T47D (cell line): ENCODE measurements at places on chromosomes 4 and X.

GRCh38 chr4:6935965-6936364 lies 26.3 kb downstream of the TBC1D14 start:
- DNase-seq, result no peak

GRCh38 chrX:132375941-132376340 lies 112.9 kb downstream of the MBNL3 start:
- DNase-seq, result peak; percentile 20

DNA sequence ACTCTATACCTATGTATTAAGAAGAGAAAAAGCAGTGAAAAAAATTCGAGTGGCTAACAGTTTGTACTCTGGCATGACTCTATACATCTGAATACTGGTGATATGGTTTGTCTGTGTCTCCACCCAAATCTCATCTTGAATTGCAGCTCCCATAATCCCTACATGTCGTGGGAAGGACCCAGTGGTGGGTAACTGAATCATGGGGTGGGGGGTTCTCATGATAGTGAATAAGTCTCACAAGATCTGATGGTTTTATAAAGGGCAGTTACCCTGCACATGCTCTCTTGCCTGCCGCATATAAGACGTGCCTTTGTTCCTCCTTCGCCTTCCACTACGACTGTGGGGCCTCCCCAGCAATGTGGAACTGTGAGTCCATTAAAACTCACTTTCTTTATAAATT lies 70.4 kb downstream of the LRBA start:
- no peak for DNase-seq

DNA sequence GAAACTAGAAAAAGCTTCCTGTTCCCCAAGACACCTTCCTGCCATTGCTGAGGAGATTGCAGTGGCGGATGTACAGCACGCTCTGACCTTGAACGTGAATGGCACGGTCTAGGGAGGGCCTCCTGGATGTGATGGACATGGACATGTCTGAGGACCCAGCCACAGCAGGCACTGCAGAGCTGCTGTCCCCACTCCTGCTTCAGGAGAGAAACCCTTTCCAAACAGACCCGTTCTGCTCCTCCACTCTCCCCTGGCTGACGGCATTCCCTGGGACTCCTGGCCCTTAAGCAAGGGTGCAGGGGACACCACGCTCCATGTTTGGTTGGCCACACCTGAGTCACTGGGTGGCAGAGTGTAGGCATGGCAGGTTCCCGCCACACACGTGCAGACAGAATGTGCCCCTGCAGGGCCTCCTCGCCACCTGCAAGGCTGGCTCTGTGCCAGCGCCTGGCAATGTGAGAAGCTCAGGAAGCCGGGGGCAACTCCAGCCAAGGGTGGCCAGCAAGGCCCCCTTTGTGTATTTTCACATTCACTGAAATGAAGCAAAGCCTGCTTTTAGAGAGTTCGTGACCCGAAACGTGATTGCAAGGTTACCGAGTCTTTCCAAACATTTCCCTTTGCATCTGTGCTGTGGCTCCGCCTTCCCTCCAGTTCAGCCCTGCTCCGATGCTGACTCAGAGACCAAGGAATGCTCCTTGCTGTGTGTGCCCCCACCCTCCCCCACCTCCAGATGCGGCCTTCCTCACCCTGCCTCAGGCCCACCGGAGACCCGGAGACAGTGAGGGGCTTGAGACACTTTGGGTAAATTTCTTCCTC lies 46.1 kb downstream of the HTRA3 start:
- peak; percentile 30 for DNase-seq

DNA sequence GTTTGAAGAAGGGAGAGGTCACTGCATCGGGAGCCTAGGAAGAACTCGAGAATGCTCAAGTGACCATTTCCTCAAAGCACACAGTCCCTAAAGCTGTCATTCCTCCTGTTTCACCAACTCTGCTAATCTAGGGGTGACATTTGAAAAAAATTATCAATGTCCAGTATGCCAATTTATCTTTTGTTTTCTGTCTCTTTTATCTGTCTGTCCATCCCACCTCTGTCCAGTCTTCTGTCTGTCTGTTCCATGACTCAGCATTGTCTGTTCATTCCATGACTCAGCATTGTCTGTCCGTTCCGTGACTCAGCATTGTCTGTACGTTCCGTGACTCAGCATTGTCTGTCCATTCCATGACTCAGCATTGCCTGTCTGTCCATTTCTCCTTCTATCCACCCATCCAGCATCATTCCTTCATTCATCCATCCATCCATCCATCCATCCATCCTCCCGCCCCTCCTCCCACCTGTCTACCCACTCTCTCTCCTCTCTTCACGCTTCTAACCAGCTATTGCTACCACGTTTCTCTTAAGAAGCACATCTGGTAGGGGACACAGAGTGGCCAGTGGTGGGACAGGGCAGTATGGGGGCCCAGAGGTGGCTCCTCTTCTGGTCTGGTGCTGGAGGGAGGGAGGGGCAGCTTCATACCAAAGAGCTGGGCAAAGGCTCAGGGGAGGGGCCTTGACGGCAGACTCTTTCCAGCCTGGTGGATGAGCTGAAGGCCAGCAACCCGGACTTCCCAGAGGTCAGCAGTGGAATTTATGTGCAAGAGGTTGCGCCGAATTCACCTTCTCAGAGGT lies 34.1 kb downstream of the HTRA3 start:
- no peak for DNase-seq

DNA sequence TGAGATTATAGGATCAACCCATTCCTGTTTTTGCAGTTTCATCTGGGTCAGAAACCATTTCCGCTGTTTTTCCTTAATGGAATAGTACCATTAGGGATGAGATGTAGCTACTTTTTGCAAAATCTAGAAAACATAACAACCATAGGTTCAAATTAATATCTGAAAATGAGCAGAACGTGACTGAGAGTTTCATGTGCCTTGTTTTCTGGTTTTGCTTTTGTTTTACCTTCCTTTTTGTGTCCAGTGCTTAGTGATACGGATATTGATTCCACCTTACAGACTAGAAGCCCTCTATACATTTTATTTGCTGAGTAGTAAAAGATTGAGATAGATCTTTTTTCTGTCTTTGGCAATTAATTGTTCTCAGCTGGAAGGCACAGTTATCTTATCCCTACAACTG lies 46.5 kb downstream of the SNX25 start:
- no peak for DNase-seq

GRCh38 chr4:6221851-6222760 lies 21.8 kb upstream of the JAKMIP1 start:
- peak; percentile 75 for DNase-seq

GRCh38 chrX:40310447-40310846 lies 212.7 kb upstream of the BCOR start:
- no peak for DNase-seq

- no peak for DNase-seq
These were observed 178.3 kb downstream of the MAPK10 start for GRCh38 chr4:86181585-86181984.

DNA sequence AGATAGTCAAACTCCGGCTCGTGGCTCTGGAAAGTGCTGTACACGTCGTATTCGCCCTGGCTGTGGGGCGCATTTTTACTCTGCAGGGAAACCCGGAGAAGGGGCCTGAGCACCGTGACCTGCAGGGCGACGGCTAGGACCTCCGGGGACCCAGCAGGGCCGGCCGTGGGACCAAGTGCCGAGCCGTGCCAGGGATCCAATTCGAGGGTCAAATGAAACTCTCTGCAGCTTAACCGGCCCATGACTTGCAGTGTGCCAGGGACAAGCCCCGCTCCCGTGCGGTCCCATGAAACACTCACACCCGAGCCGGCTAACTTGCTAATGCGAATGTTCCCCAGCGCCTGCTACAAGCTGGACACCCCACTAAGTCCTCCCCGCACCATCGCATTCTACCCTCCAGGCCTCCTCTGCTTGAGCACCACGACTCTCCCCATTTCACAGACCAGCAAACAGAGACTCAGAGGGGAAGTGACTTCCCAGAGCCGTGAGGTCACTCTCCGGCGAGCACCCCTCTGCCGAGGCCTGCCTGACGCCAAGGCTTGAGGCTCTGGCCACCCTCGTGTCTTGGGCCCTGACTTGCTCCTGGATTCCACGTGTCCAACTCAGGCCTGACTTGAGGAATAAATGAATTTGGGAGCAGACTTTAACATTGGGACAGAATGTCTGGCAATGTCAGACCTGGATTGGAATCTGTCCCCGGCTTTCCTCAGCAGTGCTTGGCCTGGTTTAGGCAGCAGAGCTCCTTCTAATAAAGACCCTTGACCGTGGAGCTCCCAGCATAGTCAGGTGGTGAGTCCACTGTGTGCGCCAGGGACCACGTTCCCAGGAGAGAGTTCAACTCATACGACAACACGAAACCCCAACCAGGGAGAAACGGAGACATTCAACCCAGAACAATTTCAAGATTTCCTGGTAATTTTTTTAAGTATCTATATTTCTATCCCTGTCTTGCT lies 93.6 kb downstream of the PPP2R2C start:
- DNase-seq, result no peak

DNA sequence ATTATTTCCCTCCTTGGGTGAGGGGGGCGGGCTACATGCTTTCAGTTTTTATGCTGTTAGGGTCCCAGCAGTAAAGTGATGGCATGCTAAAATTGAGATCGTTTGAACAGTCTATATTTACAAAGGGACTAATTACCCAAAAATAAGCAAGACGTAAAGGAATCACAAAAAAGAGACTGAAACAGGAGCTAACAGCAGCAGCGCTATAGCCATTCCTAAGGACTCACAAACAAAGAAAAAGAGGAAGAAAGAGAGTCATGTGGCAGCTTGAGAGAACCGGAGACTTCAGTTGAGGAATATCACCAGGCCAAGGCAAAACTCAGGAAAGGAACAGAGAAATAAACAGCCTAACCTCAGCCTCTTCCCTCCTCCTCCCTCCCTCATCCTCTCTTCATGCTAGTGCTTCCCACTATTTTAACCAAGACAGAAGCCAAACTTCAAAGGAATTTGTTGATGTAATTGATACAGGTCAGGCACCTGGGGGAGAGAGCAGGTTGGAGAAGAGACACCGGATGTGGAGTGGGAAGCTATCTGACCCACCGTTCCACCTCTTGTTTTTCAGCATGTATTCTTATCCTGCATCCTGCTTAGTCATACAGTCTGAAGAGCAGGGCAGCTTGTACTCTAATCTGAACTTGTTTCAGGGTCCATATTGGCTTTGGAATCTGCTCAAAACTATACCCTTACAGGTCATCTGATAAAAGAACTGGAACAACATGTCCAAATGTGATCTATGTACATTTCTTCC lies 383.7 kb downstream of the NAF1 start:
- no peak for DNase-seq

- no peak for DNase-seq
These were observed 376.6 kb upstream of the EMCN start for GRCh38 chr4:100894339-100894870.

GRCh38 chrX:43595931-43596330 lies 60.2 kb upstream of the MAOA start:
- DNase-seq, result no peak

GRCh38 chrX:136931661-136932060 lies 51.1 kb upstream of the RBMX start:
- DNase-seq, result no peak

DNA sequence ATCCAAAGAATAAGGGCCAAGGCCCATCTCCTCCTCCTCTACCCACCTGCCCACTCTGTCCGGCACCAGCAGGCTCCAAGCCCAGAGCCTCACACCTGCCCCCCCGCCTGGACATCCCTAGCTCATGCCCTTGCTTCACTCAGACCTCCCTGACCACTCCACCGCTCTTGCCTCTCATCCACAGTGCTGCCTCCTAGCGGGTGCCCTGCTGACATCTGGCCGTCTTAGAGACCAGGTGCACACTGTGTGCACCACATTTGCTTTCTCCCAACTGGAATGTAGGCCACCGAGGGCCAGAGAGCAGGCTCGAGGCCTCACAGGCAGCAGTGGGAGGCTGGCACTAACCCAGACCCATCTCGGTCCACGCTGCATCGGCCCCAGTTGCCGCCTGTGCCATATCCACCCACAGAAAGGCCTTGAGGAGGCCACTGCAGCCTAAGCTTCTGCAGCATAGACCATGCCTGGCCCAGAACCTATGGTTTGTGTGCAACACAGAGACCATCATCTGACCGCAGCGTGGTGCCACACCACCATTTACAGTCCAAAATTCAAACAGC lies 13.5 kb downstream of the LETM1 start:
- DNase-seq, result no peak
